Fibroblast of upper back skin (primary cell): ENCODE measurements at places on chromosomes 4 and X.

- DNase-seq: no peak
Measured at GRCh38 chr4:178462710-178463109, 1020.5 kb upstream of the AGA start.

- no peak for DNase-seq
Measured at GRCh38 chrX:37779857-37780256, at the start of gene CYBB. Gene CYBB (plus strand): TSS chrX:37780059. CDS start chrX:37780078, 19 bp downstream.

DNA sequence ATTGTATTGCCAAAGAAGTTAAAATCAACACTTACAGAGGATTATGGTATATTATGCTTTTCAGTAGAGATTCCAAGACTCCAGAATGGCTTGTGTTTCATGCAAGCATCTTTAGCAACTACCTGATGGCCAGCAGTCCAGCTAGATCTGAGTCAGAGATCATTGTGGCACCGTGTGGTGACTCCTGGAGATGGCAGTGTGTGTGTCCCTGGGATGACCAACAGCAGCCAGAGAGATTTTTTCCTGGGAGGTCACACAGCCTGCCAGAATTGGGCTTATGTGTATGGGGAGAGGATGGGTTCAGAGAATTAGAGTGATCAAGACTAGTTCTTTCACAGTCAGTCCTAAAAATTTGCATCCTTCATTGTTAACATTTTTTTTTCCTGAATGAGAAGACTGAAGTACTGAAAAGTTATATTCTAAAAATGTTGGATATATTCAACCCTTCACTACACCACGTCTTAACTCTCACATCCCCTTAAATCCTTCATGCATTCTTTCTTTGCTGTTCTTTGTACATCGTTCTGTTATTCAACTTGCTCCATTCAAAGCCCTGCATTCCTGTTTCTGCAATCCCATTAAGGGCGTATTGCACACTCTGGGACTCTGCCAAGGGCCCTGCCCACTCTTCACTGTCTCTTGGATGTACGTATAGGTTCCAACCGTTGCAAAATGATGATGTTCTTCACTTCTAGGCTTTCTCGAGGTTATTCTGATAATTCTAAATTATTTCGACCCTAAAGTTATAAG, 12.4 kb downstream of the TENM3 start:
- DNase-seq: peak; percentile 30

- DNase-seq: no peak
Measured at GRCh38 chr4:119304431-119304830, 17.5 kb downstream of the FABP2 start.

- no peak for DNase-seq
Measured at GRCh38 chr4:150567070-150567469, 14.9 kb upstream of the MAB21L2 start.

GRCh38 chr4:184506527-184507121, 32.3 kb upstream of the IRF2 start:
- DNase-seq: no peak

DNA sequence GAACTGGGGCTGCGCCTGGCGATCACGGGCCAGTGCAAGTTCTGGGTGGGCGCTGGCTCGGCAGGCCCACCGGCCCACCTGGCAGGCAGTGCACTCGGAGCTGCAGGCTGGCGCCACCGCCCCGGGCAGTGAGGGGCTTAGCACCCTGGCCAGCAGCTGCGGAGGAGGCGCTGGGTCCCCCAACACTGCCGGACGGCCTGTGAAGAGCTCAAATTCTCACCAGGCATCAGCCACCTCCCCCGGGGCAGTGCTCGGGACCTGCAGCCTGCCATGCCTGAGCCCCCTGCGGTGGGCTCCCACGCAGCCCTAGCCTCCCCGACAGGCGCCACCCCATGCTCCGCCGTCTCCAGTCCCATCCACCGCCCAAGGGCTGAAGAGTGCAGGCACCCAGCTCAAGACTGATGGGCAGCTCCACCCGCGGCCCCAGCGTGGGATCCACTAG, 7.1 kb upstream of the ZNF330 start:
- DNase-seq: no peak

GRCh38 chr4:182589100-182589499, 328.1 kb downstream of the DCTD start:
- DNase-seq: no peak

DNA sequence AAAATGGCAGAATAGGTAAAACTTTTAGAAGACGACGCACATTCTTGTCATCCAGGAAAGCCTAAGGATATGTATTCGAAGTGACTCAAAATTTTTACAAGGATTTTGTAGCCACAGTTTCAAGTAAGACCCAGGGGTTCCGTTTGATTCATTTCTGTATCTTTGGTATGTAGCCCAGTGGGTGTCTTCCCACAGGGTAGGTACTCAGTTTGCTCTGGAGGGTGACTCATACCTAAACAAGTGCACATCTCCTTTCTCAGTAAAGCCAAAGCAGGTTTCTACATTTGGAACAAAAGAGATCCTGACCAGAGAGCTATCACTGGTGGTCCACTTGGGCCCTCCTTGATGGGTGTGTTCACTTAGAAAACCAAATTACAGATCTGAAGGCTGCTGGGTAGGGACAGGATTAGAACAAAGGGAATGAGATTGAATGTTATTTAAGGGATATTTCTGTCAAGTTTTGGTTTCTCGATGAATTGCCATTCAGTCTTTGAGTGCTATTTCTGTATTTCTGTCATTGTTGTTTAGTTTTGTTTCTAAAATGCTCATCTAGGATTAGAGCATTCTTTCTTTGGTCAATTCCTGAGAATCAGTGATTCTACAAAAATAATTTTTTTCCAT, 56.1 kb downstream of the PLS3 start:
- peak; percentile 86 for DNase-seq

GRCh38 chrX:37603938-37604409, 32.5 kb downstream of the LANCL3 start:
- DNase-seq: no peak
